ENCODE measurements at places on chromosomes 4 and X. TPM values are rescaled to one million over a fixed set of nuclear protein-coding genes. Genes with fewer than 3 reads are reported as not detected.

The GAGE12F gene
- not detected for total RNA-seq

The NAT8L gene
- 3.2 TPM for total RNA-seq

DNA sequence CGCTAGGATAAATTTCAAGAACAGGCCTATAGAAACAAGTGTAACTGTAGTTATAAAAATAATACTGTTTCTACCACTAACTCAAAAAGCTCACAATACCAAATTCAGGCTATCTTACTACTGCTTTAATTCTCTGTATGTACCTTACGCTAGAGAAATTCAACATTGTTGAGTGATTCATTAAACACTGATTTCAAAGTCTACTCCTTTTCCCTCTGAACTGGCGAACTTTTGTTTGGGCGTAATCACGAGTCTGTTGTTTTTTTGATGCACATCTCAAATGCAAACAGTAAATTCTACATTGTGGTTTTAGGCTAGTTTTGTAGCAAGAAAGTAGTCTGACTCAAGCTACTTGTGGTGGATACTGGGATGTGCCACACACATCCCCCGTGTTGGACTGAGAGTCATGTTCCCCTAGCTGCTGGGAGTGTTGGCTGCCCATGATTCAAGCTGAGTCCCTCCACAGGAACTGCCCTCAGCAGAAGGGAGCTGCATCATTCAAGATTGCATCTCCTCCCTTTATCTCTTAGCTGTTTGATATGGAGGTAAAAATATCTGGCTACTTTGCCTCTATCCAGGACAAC is 406.1 kb downstream of the RAPGEF2 start:
- DNase-seq, result no peak

DNA sequence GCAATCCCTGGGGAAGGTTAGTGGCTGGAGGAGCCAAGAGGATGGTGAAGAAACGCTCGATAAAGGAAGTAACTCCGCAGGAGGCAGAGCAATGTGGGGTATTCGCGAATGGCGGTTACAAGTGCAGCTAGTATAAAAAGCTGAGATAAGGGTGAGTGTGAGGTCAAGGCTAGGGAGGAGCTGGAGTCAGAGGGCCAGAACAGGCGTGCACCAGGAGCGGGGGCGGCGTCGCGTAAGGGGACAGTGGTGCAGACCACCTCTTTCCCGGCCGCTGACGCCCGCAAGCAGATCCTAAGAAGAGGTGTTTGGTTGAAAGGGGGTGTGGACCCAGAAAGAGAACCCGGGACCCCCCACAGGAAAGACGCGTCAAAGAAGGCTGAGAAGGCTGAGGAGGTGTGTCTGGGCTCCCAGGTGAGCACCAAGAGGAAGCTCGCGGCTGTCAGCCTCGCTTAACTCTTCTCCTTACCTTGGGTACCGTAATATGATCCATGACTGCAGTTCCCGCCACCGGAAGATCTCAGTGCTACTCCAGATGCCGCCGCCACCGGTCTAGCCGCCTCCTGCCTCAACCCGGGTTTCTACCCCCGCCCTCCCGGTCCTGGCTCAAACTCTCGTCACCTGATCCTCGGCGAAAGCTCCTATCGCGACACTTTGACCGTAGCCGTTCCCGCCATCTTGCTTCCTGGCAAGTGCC is at the start of gene MTMR8:
Gene MTMR8 (minus strand): TSS at position 579 of the 694 bp plus-strand sequence. CDS start 89 bp downstream, at position 490.
- peak; percentile 68 for DNase-seq

The CT45A2 gene
- not detected for total RNA-seq

DNA sequence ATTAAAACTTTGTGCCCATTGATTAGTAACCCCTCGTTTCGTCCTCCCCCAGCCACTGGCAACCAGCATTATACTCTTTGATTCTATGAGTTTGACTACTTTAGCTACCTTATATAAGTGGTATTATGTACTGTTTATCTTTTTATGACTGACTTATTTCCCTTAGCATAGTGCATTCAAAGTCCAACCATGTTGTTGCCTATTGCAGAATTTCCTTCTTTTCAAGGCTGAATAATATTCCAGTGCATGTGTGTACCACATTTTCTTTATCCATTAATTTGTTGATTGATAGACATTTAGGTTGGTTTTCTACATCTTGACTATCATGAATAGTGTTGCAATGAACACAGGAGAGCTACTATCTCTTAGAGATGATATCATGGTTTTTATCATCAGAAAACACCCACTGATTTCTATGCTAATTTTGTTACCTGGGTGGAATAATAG is 3.2 kb downstream of the ALB start:
- no peak for DNase-seq

DNA sequence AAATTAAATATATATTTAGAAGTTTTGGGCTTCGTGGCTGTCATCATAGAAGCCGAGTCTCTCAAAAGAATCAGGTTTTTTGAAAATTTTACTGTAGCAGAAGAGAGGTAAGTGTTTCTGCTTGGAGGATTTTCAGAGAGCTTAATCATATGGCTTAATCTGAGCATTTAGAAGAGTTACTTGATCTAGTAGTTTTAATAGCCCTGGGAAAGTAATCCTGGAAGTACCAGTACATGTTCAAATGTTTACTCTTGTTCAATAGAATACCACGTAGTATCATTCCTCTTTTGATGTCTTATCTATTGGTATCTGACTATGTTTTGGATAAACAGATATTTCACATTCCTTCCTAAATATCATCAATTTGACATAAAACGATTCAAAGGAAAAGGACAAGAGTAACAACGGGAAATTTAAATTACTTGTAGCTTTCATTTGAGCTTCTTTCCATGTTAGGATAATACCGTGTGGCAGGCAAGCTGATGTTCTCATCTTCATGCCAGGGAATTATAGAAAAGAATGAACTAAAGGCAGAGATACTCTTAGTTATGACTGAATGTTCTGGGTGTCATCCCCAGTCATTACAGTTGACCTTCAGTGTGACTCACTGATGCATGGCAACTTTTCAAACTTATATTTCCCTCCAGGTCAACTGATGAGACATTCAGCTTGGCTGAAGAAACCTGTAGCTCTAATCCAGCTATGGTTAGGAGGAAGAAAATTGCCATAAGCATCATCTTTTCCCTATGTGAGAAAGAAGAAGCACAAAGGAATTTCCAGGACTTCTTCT is 89.8 kb downstream of the FNIP2 start:
- no peak for DNase-seq

DNA sequence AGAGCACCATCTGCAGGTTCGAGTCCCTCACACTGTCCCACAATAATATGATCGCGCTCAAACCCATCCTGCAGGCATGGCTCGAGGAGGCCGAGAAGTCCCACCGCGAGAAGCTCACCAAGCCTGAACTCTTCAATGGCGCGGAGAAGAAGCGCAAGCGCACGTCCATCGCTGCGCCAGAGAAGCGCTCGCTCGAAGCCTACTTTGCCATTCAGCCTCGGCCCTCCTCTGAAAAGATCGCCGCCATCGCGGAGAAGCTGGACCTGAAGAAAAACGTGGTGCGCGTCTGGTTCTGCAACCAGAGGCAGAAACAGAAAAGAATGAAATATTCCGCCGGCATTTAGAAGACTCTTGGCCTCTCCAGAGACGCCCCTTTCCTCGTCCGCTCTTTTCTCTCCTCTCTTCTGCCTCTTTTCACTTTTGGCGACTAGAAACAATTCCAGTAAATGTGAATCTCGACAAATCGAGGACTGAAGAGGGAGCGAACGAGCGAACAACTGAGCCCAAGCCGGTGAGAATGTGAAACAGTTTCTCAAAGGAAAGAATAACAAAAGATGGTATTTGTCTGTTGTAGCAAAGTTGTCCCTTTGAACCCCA is 1.9 kb downstream of the POU4F2 start:
- no peak for DNase-seq

The AMBN gene
- total RNA-seq, result not detected
